ENCODE measurements at places on chromosomes 2 and 18.

DNA sequence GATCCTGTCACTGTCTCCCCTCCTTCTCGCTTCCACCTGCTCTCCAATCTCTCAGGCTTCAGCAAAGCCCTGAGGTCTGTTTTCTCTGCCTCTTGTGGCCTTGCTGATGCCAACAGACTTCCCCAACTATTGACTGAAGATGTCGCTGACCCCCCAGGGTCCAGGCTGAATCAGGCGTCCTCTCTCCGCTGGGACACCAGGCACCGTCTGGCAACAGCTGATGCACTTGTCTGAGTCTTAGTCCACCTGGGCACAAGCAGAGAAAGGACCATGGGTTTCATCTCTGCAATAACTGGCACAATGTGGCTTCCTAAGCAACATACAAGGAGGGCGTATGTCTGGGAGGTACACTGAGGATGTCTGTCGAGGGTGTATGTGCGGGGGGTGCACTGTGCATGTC lies 248.7 kb upstream of the MYT1L start:
- DNase-seq = no peak

- DNase-seq = no peak
Measured at GRCh38 chr2:60047944-60048525, 505.4 kb downstream of the BCL11A start.

GRCh38 chr18:62523255-62523588 lies 397 bp downstream of the ZCCHC2 start:
- no peak for DNase-seq

DNA sequence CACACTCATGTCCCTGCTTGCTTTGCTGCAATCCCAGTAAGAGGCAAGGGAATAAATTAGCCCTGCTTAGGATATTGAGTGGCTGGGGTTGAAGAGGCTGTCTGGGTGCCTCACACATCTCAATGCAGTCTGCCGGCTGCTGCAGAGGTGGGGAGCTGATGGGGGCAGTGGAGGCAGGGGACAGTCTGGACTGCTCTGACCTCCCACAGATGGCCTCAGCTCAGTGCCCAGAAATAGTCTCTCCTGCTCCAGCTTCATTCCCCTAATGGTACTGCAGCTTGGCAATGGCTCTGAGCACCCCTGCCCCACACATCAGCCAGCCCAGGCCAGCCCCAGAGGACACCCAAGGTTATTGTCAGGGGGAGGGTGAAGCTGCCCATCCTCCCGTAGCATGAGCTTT lies 21.5 kb upstream of the TNS1 start:
- no peak for DNase-seq

DNA sequence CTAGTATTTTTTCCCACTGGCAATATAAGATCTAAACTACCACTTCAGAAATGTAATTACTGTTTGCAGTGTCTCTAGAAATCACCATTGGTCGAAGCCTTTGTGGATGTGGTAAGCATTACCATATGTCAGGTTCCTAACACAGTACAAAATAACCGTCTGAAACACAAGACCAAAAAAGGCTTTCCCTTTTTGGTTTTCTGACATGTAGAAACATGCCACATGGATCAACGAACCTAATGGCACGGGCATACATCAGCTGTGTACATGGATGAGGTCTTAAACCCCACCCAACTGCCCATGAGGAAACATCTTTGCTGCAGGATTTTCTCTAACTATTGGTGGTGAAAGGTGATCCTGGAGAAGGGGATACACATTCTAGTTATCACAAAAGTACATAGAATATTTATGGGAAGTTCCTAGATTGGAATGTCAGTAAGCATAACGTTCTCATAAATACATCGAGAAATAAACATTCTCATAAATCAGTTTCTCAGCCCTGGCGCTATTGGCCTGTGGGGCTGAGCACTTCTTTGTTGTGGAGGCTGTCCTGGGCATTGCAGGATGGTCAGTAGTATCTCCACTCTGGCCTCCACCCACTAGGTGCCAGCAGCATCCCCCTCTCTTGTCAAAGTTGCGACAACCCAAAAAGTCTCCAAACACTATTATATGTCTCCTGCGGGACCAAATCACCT lies 9.0 kb downstream of the VIT start:
- DNase-seq = no peak

GRCh38 chr18:50653402-50654093 lies 93.7 kb downstream of the MAPK4 start:
- no peak for DNase-seq

GRCh38 chr18:50590593-50590992 lies 30.7 kb downstream of the MAPK4 start:
- DNase-seq = no peak

- DNase-seq = no peak
Measured at GRCh38 chr2:29482348-29482747, 367.1 kb downstream of the CLIP4 start.

DNA sequence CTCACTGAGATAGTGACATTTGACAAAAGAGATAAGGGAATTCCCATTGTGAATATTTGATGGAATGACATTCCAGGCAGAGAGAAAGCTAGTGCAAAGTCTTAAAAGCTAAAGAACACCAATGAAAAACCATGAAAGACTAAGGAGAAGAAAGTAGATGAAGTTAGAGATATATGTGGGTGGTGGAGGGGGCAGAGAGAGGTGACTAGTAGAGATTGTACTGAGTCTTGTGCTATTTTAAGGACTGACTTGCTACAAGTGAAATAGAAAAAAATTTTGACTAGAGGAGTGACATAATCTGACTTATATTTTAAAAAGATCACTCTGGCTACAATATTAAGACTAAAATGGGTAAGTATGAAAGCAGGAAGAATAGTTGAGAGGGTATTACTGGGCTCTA lies 35.3 kb upstream of the GULP1 start:
- no peak for DNase-seq

DNA sequence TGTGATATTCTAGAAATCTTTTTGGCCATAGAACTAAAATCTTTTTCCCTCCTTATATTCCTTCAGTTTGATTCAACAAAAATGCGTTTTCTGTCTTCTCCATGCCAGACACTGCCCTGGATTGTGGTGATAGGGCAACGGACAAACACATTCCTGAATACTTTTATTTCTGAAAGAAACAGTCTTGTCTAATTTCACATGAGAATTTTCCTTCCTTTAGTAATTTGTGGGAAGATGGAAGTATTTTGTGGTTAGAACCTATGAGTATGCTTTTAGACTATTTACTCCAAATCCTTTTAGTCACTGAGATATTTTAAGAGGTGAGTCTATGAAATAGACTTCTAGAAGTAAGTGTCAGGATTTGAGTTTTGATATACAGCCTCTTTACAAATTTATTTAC lies 49.6 kb downstream of the COL5A2 start:
- DNase-seq = no peak

GRCh38 chr2:120398051-120398995 lies 52.4 kb downstream of the INHBB start:
- no peak for DNase-seq

DNA sequence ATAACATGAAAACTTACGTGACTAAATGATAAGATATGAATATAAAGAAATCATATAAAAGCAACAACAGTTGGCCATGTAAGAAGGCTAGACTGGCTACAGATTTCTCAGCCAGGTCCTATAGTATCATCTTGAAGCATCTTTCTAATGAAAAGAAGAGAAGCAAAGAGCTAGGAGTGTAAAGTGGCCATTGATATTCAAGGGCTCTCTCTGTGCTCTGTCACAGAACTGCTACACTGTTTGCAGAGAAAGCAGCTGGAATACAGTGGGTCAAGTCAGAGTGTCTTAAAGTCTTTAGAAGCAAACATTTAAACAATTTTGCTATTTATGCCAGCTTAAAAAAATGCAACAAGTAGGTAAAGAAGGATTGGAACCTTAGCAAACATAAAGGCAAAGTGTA lies 118.8 kb downstream of the SCN9A start:
- DNase-seq = no peak

DNA sequence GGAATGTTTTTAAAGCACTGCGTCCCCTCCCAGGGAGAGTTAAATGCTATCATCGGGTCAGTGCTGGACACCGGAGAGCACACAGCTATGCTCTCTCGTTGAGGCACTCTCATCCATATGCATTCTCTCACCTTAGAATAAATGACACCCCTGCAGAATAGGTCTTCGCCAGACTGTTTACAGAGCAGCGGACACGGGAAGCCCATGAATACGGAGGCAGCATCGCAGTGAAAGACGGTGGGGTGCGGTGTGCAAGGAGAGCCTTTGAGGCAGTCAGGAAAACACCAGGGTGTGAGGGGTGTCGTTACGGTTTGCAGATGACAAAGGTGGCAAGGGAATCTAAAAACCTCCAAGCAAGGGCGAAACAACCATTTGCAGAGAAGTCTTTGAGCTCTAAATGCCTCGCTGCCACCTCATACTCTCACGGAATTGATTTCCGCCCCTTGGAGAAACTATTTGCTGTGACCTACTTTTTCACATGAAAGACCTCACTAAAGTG lies 169.2 kb upstream of the FHL2 start:
- no peak for DNase-seq

- DNase-seq = no peak
Measured at GRCh38 chr2:171864357-171864985, 29.6 kb downstream of the SLC25A12 start.

GRCh38 chr18:79905389-79905911 lies 46.0 kb downstream of the SLC66A2 start:
- DNase-seq = no peak

- DNase-seq = no peak
Measured at GRCh38 chr2:127576433-127577207, 41.1 kb downstream of the MYO7B start.

DNA sequence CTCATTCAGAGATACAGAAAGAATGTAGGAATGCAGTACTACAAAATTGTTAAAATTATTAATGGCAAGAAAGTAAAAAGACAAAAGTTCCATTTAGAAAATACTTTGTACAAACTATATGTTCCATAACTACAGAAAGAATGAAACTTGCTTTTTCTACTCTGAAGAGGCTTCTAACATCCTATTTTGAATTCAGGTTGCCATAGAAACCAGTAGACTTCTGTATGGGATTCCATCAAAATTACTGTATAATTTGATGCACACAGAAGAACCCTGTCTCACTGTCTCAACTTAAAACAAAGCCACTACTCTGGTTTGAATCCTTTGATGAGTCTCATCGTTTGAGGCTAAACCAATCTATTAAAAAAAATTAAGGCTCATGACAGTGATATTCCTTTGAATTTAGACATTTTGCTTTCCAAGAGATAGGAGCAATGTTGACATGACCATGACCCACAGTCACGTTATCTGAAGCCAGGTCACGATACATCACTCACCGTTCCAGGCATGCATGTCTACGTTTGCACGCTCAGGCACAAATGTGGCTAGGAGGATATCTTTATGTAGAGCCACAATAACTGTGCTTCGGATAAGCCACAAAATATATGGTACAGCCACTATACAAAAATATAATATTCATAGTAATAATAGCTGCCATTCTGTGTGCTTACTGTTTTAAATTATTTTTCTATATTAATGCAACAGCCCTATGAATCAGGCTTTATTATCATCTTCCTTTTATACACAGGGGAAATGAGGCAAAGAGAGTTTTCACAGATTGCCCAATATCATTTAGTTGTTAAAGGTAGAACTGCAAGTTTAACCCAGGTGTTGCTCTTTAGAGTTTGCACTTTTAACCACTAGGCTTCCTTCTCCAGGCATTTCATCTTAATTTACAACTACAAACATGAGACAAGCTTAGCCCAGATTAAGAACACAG lies 82.4 kb downstream of the CACNB4 start:
- no peak for DNase-seq

GRCh38 chr18:37019157-37019827 lies 190.4 kb downstream of the KIAA1328 start:
- DNase-seq = no peak

GRCh38 chr2:99854236-99854852 lies 288.0 kb downstream of the AFF3 start:
- DNase-seq = no peak

DNA sequence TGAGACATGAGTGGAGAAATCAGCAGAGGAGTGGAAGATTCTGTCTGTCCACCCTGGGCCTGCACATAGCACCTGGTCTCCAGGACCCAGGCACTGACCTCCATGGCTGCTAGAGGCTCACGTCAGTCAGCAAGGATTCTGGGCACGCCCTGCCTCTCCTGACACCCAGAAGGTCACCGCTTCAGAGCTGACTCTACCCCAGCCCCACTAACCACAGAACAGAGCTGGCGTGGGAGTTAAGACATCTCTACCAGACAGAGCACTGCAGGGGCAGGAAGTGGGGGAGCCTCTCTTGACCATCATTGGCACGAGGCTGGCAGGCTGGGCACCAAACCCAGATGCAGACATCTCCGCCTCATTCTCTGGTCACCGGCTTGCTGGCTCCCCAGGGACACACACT lies 3.0 kb downstream of the ADCY3 start:
- no peak for DNase-seq

GRCh38 chr2:19046986-19047780 lies 311.2 kb downstream of the OSR1 start:
- DNase-seq = no peak

- no peak for DNase-seq
Measured at GRCh38 chr2:74278176-74278575, 65.0 kb downstream of the SLC4A5 start.

DNA sequence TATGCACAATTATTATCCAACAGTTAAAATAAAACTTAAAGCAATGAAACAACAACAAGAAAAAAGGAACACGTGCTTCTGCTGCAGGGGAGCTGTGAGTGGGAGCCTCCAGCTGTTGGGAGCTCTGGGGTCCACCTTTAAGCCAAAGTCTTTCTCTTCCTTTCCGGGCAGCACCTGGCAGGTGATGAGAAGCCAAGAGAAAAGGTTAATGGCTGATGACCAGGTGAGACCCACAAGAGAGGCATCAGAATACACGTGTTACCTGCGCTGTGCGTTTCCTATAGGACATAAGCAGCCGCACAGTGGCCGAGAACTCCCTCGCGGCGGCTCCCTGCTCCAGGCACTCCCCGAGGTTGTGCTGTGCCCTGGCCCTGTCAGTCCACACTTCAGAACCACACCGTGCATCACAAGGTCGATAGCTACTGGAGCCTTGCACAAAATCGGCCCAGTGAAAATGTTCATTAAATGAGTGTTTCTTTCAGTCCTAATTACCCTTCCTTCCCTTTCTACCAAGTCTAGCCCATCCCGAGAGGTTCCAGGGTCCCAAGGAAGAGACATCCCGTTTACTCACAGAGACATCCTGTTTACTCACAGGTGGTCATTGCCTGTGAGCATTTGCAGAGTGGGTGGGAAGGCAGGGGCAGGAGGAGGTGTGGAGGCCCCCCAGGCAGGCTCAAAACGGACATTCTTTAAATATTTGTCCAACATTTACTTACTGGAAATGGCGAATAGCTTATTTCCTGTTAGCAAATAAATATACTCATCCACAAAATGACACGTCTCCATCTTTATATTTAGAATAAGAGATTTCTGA lies 44.9 kb upstream of the ASB18 start:
- no peak for DNase-seq

- DNase-seq = no peak
Measured at GRCh38 chr2:50535971-50536759, 495.8 kb downstream of the NRXN1 start.
